ENCODE measurements at places on chromosomes 7 and 10.
A peak's percentile ranks its signal among the peaks of the same experiment; 100 is the strongest.

GRCh38 chr7:113464096-113464855 is 345.9 kb upstream of the SMIM30 start:
- no peak for DNase-seq

DNA sequence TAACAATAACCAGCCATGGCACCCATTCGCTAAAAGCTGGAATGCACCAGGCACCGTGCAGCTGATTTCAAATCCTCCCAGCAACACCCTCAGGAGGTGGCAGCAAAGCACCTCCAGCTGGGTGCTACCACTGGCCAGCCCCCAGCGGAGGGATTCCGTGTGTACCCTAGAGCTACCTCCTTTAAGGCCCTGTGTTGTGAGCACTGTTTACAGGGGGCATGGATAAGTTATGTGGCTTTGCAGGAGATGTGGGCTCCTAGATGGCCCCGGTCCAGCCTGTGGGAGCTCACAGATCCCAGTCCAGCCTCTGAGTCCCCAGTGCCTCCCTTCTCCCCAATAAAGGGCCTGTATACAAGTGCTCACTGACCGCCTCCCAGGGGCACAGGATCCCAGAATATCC is 27.1 kb downstream of the TNRC18 start:
- peak; percentile 56 for DNase-seq

DNA sequence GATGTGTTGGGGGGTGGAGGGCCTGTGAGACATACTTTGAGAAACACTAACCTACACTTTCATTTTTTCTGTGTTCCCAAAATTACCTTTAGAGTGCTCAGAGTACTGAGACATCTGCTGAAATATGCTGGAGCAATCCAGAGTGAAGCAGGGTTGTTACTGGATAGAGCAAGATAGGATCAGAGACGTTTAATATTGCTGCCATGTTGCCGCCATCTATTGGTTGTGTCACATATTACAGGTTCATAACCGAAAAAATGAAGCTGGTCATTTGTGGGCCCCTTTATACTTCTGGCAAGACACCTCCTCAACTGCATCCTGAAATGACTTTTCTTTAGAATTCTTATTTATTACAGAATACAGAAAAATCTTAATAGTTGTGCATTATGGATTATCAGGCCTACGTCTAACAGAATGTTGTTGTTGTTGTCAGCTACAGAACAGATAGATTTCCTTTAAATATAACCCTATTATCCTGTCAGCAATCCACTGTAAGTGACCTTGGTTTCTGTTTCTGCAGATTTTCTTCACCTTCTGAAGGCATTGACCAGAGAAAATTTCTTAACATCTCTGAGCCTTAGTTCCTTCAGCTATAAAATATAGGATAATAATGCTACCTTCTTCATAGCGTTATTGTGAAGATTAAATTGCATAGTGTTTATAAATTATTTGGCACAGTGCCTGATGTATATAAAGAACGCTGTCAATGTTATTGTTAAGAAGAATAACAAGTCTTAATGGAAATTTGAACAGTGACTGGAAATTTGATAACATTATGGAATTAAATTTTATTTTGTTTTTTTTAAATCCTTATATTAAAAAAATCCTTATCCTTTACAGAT is 16.2 kb upstream of the DLD start:
- peak; percentile 20 for DNase-seq

- no peak for DNase-seq
Observed at GRCh38 chr7:22043367-22043766, 97.7 kb upstream of the CDCA7L start.

DNA sequence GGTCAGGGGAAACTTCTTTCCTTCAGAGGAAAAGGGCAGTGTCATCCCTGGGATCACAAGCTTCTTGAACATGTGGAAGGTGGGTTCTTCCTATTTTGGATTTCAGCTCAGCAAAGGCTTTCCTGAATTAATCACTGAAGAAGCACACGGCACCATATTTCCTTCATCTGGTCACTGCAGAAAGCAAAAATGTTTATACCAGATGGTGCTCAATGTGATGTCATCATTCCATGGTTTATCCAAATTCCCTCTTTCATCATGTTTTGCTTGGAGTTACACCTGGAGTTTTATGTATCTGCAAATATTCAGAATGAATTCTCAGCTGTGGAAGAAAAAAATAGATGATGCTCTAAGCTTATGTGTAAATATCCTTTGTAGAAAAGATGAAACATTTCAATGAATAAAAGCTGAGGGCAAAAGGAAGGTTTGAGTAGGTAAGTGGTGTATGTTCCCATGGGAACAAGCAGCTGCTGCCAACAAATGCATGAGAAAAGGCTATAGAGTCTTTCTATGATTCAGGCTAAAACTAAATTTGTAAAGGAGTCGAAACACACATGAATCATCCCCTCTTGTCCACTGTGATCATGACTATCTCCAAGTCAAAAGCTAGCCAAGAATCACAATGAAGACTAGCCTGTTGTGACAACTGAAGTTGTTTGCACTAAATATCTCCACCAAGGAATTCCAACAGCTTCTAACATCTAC is 26.9 kb upstream of the BPGM start:
- no peak for DNase-seq

DNA sequence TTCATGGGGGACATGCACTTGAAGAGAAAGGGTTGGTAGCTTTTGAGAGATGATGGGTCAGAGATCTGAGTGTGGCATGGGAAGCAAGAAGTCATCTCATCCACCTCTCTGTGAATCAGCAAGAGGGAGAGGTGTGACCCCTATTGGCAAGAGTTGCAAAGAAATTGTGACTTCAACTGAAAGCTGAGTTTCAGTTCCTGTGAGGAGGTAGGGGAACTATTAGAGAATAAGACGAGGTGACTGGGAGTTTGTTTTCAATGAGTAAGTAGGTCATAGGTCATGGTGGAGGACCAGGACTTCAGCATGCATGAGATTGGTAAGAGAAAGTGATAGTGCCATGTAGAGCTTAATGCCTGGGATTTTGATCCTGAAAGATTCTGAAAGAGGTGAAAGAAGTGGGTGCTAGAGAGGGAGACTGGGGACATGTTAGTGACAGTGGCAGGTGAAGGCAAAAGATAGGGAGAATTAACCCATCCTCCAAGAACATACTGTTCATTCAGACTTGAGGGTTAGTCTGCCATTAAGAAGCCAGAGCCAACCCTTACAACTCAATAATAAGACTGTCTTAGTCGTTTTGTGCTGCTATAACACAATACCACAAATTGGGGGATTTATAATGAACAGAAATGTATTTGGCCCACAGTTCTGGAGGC is 75.5 kb upstream of the CAPZA2 start:
- DNase-seq = no peak

- no peak for DNase-seq
Observed at GRCh38 chr10:29120216-29120615, 168.7 kb upstream of the LYZL1 start.

DNA sequence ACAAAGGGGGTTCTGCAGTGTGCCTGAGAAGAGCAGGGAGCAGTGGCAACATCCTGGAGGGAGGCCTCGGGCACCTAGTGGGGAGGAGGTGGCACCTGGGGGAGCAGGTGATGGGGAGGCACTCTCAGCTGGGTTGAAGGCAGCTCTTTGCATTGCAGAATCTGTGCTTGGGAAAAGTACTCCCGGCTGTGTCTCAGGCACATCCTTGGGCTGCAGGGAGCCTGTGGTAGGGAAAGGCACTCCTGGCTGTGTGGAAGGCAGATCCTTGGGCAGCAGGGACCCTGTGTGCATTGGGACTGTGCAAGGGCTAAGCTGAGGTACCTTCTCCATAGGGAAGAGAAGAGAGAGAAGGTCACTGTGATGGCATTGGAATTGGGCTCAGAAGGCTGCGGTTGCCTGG is 52.8 kb upstream of the ANTXRL start:
- DNase-seq = no peak

GRCh38 chr10:43371418-43371817 is at the start of gene FXYD4:
TSS of gene FXYD4 (plus strand) at chr10:43371636. CDS start at chr10:43373747, 2,111 bp downstream.
- DNase-seq = no peak

- no peak for DNase-seq
Observed at GRCh38 chr10:70509757-70510147, 31.2 kb downstream of the PALD1 start.

DNA sequence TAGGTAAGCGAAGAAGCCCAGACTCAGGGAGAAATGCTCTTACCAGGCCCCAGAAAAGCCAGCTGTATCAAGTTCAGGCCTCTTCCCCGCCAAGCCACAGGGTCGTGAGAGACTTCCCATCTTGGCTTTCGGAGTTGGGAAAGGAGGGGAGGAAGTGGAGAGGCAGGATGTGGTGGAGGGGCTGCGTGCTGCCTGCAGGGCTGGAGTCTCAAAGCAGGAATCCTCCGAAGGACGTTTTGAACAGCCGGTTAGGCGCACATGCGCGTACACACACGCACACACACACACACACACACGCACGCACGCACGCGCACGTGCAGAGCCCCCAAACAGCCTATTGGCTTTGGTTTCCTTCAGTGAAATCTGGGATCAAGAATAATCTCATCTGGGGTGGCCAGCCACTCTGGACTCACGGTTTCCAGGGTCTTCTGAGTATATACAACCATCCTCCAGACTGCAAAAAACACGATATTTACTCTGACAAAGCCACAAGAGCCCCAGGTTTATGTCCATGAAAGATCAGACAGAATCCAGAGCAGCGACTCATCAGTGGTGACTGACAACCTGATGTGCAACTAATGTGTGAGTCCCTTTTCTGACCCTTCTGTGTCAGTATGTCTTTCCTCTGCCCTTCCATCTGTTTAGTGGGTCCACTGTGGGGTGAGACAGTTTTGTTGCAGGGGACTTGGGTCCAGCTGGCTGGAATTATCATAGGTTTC is 115.0 kb upstream of the ZNF438 start:
- DNase-seq = no peak

DNA sequence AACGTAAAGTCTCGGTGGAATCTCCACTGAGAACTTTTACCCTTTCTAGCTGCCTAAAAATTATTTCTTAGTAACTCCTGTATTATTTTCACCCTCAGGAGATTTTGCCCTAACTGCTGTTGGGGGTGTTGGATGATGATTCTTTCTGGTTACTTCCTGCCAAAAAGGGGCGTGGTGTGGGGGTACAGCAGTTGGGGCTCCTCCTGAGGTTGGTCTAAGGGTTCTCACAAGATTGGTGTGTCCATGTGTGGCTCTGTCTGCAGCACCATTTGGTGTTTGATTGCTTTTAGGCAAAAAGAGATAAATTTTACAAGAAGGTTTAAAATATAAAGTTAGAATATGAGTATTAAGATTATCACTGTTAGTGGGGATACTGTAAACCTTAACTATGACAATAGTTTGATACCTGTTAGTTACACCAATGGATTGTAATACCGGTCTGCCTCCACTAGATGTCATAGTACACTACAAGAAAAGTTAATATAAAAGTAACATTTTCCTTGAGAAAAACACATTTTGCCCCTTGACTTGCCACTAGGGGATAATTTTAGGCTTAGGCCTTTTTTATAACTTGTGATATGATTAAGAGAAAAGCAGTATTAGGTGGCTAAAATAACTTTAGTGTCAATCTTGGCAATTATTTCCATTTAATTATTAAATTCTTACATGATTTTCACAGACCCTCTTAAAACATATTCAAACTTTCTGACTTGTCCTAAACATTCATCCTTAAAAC is 928.7 kb downstream of the IPMK start:
- no peak for DNase-seq

- DNase-seq = peak; percentile 22
Observed at GRCh38 chr7:5629941-5630340, 151.5 kb downstream of the RNF216 start.

DNA sequence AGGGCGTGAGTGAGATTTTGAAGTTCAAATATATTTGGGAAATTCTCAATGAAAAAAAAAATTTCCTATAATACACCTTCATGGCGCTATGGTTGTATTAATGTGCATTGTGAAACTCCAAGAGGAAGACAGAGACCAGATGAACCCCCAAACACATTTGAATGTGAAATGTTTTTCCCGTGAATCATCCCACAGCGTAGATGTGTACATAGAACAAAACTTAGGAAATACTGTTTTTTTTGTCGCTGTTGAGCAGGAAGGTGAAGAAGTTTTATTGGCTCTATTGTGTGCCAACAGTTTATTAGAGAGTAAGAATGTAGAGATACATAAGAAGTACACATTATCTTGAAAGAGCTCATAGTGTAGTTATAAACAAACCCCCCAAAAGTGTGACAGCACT is 134.0 kb downstream of the KCND2 start:
- no peak for DNase-seq

DNA sequence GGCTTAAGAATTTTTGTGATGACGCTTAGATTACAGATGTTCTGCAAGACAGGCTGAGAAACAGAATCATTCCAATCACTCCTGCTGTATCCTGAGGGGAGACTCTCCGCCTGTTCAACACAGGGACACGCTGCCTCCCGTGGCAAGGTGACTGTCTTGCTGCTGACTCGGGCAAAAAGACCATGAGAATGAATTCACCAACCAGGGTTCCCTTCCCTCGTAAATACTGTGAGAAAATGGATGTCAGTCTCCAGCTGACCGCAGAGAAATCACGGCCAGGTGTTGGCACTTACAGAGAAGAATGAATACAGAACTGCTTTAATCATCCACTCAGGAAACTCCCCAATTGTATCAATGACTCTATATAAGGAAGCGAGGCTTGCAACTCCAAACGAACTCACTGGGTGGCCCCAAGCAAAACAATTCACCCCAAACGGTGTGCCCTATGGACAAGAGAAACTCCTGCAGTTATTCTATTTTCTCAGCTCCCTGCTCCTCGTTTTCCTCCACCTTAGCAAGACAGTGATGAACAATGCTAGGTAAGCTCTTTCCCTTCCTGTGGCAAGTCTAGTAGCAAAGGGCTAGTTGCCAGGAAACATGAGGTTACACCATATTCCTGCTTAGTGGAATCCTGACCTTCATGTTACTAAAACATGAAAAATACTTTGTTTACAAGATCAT is 22.8 kb downstream of the GNA12 start:
- DNase-seq = no peak

GRCh38 chr10:31128536-31128935 is 96.9 kb upstream of the ZNF438 start:
- no peak for DNase-seq

DNA sequence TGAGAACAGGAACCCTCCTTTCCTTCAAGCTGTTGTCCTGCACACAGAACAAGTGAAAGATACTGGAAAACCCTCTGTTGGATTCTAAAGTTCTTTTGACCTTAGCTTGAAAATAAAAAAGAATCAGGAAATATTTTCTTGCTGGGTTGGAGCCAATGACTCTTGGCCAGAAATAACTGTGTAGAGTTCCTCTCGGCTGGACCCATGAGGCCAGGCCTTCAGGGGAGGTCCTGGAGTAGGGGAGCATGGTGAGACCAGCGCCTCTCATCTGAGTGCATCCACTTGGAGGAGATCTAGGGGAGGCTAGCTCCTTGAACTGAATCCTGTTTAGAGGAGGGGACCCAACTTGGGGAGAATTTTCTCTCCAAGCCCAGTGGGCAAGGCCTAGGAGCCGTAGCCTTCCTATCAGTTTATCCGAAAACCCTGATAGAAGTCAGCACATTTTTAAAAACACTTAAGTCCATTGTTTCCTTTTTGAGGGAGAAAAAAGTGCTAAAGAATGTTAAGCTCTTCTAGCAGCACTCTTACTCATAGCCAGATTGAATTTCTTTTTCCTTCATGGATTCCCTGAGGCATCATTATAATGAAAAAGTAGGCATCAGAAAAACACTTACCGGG is 635.7 kb upstream of the ANKRD30A start:
- DNase-seq = no peak

GRCh38 chr10:78371136-78371535 is 337.5 kb downstream of the RPS24 start:
- no peak for DNase-seq

GRCh38 chr7:3300221-3300650 is 816 bp upstream of the SDK1 start:
- no peak for DNase-seq

- no peak for DNase-seq
Observed at GRCh38 chr7:10257438-10257837, 716.2 kb upstream of the PHF14 start.

- no peak for DNase-seq
Observed at GRCh38 chr7:107658467-107658866, 2.2 kb upstream of the SLC26A4 start.
